LHCN-M2 (cell line): ENCODE measurements at places on chromosomes 7 and 10. TPM values are rescaled to one million over a fixed set of nuclear protein-coding genes. Genes with fewer than 3 reads are reported as not detected.

ANKRD1 gene
- total RNA-seq, result 216 and 251 TPM in 2 replicates

- DNase-seq, result no peak
These were observed 52.9 kb downstream of the AUTS2 start for GRCh38 chr7:69651101-69651590.

SLC39A12 gene
- not detected in 2 replicates for total RNA-seq

DNA sequence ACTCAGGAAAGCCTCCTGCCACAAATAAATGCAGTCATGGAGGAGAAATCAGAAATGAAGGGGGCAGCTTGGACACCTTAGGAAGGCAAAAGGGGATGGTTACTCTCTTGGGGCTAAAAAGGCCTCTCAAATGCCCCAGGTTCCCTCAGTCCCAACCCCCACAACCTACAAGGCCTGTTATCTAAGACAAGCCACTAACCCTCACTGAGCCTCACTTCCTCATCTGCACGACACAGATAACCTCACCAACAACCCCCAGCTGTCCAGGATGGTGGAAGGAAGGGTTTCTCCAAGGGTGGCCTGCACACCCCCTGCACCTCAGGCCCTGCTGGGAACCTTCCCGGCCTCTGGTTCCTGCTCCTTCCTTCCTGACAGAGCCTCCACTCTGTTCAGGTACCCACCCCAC lies 29.2 kb downstream of the SORBS1 start:
- DNase-seq, result no peak

EXOC6 gene
- total RNA-seq, result 1.9 and 4.3 TPM in 2 replicates

- DNase-seq, result no peak
These were observed 12.5 kb downstream of the ITGB8 start for GRCh38 chr7:20343205-20343604.

OR2A12 gene
- total RNA-seq, result not detected in 2 replicates

DNA sequence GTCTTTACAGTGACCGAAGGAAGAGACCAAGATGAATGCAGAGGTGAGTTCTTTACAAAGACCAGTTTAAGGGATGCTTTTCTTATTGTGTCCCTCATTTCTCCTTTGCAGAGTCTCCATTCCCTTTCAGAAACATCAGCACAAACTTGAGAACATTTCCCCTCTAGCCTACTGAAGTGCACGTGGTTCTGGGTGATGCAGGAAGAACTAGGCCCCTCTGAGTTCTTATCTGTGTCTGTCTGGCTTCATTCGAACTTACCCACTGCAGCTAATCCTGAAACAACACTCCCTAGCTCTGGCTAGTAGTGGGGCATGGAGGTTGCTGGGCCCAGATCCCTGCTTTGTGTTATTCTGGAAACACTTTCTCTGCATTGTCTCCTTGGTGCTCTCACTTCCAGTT lies 12.6 kb downstream of the BLVRA start:
- DNase-seq, result no peak

SFMBT2 gene
- total RNA-seq, result not detected in 2 replicates

HTR5A gene
- total RNA-seq, result not detected in 2 replicates

GRCh38 chr10:71290806-71291527 lies 28.1 kb upstream of the SLC29A3 start:
- no peak for DNase-seq
